DND-41 (cell line): ENCODE measurements at places on chromosomes 13 and 19.

DNA sequence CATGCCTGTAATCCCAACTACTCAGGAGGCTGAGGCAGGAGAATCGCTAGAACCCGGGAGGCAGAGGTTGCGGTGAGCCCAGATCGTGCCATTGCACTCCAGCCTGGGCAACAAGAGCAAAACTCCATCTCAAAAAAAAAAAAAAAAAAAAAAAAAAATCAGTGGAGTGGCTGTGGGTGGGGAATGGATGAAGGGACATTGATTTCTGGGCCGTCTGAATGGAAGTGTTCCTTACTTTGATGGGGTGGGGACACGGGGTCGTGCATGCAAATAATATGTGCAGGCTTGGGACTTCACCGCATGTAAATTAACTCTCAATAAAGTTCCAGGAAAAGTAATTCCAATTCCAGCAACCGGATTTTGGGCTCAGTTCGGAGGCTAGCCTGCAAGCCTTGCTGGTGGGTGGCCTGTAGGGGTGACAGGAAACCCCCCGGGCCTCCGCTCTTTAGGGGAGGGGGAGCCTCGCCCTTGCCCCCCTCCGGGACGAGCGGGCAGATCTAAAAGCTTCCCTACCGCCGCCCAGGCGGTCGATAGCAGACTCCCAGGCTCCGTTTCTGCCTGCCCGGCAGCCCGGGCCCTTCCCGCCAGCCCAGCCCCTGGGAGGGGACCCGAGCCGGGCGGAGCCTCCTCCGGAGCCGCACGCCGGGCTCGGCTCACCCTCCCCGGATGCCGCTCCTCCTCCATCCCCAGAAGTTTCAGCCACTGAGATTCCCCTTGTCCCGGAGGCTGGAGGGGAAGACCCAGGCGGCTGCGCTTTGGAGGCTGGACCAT, 48.0 kb upstream of the ADGRE5 start:
- no peak for DNase-seq

GRCh38 chr19:6914321-6914720, 26.9 kb downstream of the ADGRE1 start:
- no peak for DNase-seq

DNA sequence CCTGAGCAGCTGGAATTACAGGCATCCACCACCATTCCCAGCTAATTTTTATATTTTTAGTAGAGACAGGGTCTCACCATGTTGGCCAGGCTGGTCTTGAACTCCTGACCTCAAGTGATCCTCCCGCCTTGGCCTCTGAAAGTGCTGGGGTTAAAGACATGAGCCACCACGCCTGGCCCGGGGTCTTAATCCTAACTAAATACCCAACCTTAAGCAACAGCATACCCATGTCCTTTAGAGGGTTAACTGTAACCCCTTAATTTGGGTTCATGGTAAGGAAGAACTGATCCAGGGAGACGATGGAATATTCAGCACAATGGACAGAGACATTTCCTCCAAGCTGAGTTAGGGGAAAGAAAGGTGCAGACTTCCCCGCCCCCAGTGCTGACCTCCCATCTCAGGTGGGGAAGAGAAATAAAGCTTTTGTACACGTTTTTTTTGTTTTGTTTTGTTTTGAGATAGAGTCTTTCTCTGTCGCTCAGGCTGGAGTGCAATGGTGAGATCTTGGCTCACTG, 8.7 kb upstream of the GALP start:
- peak; percentile 32 for DNase-seq

DNA sequence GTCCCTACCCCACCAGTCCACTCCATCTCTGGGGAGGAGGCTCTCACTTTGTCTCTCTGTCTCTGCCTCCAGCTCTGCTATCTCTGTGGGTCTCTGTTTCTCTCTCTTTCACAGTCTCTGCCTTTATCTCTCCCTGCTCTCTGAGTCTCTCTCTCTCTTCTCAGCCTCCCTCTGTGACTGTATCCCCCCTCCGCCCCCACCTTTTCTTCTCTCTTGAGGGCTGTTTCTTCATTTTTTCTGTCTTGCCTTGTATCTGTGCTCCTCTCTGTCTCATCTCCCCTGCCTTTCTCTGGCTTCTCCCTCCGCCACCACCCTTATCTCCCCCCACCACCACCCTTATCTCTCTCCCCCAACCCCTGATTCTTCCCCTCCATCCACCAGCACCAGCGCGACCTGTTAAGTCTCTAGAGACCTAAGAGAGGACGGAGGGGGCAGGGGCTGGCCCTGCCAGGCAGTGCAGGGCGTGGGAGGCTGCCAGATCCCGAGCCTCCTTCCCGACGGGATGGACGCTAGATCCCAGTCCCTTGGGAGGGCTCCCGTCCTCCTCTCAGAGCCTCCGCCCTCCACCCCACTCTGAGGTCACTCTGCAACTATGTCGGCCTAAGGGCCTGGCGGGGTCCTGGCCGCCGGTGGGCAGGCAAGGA, 1.0 kb downstream of the AXL start:
- no peak for DNase-seq

- no peak for DNase-seq
Measured at GRCh38 chr13:95083066-95083465, 218.2 kb downstream of the ABCC4 start.

GRCh38 chr19:58544591-58545285, 874 bp downstream of the TRIM28 start:
- peak; percentile 43 for DNase-seq

DNA sequence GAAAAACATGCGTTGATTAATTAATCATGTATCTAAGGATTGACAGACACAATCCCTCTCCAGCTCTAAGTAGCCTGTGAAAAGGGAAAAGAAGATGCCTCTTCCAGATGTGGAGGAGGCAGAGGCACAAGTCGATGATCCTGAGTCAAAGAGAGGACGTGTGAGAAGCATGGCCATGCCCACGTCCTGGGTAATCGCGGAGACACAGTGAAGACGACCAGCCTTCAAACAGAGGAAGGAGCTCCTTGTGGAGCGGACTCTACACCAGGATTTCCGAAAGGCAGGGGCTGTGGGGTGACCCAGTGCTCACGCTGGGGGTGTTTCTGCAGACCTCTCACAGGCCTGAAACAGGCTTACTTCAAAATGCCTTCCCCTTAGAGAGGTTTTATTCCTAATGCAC, 70.5 kb downstream of the COL4A1 start:
- no peak for DNase-seq

GRCh38 chr19:5091684-5092480, 123.0 kb downstream of the KDM4B start:
- DNase-seq, result no peak

- no peak for DNase-seq
Measured at GRCh38 chr19:43872547-43873336, 45.6 kb downstream of the ZNF283 start.
